ENCODE measurements at places on chromosomes 6 and 20.

DNA sequence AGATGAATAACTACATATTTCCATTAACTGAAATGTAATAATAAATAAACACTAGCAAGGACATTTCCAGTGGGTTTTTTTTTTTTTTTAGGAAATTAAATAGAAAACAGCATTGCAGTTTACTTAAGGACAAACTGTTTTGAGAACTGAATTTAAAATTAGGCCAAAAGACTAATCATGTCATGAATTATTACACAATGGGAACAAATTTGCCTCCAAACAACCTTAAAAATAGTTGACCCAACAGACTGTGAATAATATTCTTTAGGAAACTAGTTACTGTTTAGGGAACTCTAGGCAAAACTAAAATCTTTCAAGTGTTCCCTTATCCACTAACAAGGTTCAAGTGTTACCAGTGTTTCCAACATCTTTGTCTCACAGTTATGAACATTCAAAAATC is 16.4 kb upstream of the COL12A1 start:
- DNase-seq = no peak

GRCh38 chr6:16466800-16467553 is 228.6 kb downstream of the GMPR start:
- no peak for DNase-seq

DNA sequence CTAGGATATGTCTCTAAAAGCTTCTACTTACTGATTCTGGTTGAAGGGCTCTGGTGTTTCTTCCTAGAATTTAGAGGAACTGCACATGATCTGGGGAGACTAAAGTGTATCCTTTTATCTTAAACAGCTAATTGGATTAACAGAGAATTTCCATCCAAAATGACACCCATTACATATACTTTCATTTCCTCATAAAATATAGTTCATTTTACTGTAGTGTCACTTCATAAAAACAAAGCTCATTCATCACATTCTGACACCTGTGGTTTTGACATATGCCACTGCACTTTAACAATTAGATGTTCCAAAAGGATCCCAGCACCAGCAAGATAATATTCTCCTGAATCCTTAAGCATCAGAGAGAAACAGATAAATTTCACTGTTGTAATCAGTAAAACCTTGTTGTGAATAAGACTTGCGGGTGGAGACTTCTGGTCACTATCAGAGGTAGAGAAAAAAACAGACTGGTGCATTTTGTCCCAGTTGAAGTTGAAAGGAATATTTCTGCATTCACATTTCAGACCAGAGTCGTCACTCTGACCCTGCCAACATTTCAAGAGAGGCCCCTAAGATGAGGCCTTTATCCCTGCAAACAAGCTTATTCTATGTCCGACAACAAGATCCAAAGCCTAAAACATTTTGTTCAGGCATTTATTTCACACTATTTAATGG is 175.3 kb upstream of the BMP5 start:
- no peak for DNase-seq

DNA sequence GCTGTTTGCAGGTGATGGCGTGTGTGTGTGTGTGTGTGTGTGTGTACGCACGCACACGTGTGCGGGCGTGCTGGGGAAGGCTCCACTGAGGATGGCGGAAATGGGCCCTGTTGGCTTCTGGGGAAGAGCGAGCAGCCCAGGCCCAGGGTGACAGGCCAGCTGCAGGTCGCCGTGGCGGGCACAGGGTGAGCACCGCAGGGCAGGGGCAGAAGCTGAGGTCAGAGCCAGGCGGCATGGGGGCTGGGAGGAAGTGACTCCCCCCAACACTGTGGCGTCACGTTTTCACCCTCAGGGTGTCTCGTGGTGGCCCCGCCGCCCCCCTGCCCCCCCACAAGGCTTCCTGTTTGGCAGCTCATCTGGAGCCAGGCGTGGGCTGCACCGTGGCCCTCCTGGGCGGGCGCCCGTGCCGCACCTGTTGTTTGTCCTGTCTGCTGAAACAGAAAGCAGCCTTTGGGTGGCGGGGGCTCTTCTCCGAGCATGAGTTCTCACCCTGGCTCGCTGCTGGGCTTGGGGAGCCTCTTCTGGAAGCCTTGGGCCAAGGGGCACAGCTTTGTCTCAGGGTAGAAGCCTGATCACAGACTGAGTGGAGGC is 7.1 kb downstream of the RBM38 start:
- DNase-seq = peak; percentile 83

DNA sequence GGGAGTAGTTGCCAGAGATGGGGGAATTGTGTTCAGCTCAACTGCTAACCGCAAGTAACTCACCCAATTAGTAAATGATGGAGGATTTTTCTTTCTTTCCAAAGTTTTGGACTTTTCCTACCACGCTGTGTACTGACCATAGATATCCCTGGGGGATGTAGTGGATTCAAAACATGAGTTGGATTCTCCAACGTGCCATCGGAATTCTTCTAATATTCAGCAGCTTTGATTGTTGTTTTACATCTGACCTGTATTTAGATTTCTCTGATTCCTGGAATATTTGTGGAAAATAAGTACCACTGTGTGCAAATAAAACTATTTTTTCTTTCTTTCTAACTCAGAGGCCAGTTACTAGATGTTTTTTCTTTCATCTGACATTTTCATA is 1.1 kb downstream of the CCDC170 start:
- DNase-seq = no peak

DNA sequence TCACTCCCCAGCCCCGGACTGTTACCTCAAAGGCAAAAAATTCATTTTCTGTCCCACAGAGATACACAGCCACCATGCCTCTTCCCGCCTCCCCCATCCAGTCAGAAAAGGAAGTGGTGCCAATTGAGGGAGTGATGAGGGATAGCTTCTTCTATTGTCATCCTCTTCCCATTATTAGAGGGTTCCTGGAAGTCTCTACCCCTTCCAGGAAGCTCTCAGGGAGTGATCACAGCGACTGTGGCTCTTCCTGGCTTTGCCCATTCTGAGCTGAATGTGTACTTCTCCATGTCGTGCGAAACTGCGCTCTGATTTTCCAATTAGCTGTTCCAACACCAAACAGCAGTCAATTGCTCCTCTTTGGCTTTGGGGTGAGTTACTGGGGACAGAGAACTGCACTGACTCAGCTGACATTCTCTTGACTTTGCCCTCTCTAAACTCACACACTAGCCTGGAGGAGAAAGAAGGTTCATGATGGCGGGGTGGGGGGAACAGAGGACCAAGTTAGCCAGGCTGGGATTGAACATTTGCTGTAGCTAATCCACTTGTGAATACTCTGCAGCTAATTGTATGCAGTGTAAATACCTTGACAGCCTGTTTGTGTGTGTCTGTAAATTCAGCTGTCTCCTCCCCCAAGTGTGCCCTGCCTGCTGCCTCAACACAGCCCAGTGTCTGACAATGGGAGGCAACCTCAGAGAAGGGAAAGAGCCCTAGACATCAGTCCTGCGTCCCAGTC is 2.4 kb upstream of the MDGA1 start:
- DNase-seq = no peak

DNA sequence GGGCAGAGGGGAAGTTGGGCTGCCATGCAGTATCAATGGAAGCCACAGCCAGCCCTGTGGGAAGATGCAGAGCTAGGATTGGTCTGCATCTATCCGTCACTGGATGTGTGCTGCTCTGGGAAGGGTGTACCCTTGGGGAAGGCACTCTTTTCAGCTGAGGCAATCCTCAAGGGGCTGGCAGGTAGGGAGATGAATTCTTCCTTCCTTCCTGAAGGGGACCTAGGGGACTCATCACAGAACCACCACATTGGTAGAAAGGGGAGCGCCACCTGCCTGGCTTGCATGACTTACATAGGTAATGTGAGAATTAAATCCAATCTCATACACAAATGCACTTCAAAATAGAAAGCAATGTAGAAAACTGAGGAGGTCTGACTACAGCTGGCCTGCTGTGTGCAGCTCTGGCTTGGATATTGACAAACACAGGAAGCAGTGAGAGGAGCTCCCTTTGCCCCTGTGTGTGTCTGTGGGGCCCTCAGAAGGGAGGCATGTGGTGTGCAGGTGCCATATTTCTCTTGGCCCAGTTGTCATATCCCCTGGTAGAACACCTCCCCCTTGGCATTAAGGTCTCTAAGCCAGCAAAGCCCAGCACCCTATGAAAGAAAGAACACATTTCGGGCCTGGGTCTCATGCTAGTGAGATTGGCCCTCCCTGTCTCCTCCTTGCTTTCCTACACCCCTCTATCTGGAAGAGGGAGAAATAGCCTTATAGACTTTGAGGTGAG is 260.3 kb upstream of the MOCS1 start:
- no peak for DNase-seq

DNA sequence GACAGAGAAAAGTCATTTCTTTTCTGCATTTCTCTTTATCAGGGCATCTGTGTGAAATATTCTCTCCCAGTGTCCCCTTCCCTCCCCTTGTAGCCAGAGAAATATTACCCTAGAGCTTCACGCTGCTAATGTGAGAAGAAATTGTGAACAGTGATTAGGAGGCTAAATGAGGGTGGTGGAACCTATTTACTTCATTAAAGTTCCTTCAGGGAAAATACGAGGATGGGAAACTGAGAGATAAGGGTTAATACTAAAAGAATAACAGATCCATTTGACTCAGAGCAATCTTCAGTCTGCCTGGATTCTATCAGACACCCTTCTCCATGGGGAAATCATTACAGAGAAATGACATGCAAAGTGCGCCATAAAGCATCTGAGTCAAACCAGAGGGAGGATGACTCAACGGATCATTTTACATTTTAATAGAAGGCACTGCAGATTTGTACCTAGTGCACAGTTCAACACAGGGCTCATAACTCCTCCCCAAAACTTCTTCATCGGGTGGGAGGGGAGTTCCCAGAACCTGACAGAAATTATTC is 131.3 kb downstream of the GJA10 start:
- no peak for DNase-seq

- no peak for DNase-seq
These were observed 66.2 kb downstream of the ABHD12 start for GRCh38 chr20:25324412-25324811.

- DNase-seq = no peak
These were observed 62.0 kb upstream of the GATA5 start for GRCh38 chr20:62537649-62538292.

- no peak for DNase-seq
These were observed 31.2 kb downstream of the TREML1 start for GRCh38 chr6:41122918-41123317.

DNA sequence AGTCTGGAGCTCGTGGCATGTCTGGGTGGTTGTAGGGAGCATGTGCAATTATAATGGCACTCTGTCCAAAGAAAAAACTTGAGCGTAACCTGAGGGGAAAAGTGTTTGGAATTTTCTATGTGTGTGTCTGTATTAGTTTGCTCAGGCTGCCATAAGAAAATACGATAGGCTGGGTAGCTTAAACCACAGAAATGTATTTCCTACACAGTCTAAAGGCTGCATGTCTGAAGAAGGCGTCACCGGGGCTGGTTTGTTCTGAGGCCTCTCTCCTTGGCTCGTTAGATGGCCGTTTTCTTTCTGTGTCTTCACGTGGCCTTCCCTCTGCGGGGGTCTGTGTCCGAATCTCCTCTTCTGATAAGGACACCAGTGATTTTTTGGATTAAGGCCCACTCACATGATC is 59.0 kb downstream of the IGF2R start:
- DNase-seq = no peak

DNA sequence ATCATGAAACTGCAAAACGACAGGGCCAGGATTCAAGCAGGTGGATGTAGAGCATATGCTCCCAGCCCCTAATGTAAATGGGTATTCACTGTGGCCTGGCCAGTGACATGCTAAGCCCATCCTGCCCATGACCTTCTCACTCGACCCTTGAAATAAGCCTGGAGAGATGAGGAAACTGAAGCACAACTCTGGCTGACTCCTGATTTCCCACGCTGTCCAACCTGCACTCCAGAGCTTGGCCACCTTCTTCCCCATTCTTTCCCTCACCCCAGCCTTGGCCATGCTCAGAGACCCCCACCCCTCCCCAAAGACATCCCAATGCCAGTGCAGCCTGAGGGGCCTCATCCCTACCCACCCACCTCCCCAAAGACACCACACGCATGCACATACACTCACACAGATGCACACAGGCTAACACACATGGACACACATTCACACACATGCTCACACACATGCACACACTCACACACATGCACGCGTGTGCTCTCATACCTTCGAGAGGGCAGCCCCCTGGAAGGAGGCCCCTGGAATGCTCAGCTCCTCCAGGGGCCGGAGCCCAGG is 12.4 kb downstream of the TFEB start:
- no peak for DNase-seq

DNA sequence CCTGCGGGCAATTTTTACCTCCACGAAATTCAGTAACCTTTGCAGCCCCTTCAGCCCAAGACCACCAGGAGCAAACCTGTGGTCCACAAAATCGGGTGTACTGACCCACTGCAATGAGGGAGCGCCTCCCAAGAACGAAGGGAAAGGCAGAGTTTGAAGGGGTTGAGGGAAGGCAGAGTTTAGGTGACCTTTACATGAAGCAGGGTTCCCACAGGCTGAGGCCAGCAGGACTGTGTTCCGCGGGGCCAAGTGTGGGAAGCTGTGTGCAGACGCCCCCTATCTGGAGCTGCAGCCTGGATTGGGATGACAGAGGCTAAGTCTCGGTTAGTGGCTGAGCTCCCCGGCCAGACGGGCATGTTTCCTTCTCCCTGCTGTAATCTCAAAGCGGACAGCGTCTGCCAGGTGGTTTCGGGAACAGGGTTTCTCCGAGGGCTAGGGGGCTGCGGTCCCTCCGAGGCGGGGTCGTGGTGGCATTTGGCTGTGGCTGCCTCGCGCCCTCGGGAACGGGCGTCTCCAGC is 826 bp upstream of the PYGB start:
- DNase-seq = no peak

DNA sequence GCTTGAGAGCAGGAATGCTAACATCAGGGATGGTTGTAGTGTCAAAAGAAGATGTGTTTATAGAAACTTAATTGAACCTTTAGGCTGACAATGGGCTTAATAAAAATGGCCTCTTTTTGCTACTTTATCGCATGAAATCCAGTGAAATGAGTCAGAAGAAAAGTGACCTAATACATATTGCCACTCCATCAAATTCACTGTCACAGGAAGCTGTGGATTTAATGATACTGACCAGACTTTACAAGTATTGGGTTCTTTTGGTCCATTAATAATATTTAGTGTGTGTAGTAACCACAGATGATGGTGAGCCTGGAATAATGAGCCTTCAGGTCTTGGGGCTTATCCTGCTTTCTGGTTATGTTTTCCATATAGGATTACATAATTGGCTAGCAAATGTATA is 231.8 kb upstream of the GMDS start:
- no peak for DNase-seq

DNA sequence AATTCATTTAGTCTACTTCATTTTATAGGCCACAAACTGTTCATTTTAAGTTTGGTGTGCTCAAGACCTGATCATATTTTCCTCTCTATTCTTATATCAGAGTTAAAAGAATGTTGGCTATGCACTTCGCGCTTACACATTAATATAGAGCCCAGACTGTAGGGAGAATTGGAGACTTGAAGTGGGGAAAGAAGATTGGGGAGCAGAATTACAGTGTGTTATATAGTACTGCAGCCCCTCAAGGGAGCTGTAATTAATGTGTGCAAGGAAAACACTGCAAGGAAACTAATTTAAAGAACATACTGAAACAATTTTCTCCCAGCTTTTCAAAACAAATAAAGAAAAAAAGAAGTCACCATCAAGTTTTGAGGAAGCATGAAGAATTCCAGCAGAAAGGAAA is 572.7 kb upstream of the FLRT3 start:
- DNase-seq = no peak

GRCh38 chr6:85983032-85983659 is 340.5 kb upstream of the SYNCRIP start:
- DNase-seq = no peak

GRCh38 chr6:110852773-110853172 is 21.8 kb upstream of the AMD1 start:
- no peak for DNase-seq

Measured in T-helper 1 cell (primary cell).